HCEC 1CT (cell line): ENCODE measurements at places on chromosomes 2 and 18.

GRCh38 chr2:71683070-71683469 lies 229.7 kb downstream of the DYSF start:
- DNase-seq: no peak

- DNase-seq: no peak
Observed at GRCh38 chr2:143877876-143878530, 641.9 kb downstream of the ZEB2 start.

DNA sequence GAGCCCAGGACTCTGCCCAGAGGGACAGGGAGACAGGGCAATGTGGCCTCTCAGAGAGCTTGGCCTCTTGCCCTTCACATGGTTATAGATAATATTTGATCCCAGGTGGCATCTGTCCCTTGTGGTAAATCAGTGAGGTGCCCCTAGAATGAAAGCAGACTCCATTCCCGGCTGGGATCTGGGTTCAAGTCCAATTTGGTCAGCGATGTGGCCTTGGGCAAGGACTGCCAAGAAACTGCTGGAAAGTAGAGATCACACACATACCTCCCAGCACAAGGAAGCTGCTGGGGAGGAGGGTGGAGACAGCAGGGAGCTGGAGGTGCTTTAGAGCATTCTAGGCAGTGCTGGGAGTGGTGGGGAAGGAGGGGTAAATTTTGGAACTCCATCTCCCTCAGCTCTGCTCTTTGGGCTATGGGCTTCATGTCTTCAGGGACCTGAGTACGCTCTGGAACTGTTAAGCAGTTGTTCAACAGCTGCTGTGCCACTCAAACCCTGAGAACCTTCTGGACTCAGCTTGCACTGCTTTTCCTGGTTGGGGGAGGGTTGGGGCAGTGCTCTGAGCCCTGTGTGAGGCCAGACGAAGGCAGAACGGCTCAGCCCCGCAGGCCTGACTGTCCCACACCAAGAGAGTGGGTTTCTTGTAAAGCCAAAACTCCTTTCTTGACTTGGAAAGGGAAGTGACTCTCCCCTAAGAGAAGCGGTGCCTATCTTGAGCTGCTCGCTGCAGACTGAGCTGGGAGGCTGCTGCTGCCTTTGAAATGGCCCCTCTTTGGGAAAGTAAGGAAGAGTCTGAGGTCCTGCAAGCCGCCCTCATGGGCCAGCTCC lies 23.0 kb downstream of the INPP5D start:
- DNase-seq: no peak

GRCh38 chr2:46032161-46032813 lies 264.9 kb upstream of the EPAS1 start:
- no peak for DNase-seq

- no peak for DNase-seq
Observed at GRCh38 chr18:75341897-75342296, 85.6 kb downstream of the SMIM21 start.

DNA sequence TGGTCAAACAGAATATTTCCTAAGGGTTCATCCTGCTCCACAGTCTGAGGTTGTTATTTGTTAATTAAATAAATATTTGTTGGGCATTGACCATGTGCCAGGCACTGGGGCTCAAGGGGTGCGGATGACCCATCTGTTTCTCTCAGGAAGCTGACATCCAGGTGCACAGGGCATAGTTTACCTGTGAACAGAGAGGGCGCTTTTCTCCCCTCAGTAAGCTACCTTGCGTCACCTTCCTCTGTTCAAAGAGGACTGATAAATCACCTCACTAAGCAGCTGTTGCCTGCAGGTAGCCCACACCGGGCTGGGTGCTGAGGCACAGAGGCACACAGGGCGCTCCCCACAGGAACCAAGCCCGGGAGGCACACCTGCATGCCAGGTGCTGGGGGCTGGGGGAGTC lies 41.6 kb downstream of the SH3RF3 start:
- DNase-seq: no peak

DNA sequence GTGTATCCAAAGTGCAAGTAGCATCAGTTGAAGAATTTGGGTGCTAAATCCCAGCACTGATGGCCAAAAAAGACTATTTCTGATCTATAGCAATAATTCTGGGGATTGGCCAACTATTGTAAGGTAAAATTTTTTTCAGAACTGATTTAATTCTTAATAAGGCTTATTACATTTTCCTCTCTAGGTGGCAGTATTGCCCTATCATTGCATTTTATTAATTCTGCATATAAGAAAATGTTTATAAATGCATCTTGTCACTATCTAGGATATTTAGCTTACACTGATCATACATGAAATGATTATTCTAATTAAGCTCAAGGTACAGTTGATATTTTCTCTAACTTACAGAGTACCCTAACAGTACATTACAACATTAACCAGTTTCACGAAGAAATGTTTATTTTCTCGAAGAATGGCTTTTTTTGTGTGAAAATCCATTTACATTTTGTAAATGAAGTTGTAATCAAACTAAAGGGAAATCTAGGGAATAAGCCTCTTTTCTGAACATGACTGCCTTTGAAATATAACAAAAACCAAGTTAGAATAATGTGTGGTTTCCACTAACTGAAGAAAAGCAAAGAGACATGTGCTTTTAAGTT lies 11.0 kb downstream of the TTN start:
- peak; percentile 38 for DNase-seq

- DNase-seq: no peak
Observed at GRCh38 chr18:72899338-72899737, 31.6 kb upstream of the NETO1 start.

DNA sequence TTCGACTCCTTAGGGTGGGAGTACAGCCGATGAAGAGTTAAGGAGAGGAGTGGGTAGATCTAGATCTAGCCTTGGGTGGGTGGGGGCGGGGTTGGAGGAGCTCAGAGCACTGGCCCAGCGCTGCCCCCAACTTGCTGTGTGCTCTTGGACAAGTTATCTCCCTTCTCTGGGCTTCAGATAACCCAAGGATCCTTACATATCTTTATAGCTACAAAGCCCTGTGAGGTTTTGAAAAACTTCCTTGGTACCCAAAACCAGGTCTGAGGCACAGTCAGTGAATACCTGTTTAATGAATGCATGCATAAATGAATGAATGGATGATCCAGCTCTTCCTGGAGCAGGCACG lies 1.3 kb upstream of the ODC1 start:
- DNase-seq: no peak

DNA sequence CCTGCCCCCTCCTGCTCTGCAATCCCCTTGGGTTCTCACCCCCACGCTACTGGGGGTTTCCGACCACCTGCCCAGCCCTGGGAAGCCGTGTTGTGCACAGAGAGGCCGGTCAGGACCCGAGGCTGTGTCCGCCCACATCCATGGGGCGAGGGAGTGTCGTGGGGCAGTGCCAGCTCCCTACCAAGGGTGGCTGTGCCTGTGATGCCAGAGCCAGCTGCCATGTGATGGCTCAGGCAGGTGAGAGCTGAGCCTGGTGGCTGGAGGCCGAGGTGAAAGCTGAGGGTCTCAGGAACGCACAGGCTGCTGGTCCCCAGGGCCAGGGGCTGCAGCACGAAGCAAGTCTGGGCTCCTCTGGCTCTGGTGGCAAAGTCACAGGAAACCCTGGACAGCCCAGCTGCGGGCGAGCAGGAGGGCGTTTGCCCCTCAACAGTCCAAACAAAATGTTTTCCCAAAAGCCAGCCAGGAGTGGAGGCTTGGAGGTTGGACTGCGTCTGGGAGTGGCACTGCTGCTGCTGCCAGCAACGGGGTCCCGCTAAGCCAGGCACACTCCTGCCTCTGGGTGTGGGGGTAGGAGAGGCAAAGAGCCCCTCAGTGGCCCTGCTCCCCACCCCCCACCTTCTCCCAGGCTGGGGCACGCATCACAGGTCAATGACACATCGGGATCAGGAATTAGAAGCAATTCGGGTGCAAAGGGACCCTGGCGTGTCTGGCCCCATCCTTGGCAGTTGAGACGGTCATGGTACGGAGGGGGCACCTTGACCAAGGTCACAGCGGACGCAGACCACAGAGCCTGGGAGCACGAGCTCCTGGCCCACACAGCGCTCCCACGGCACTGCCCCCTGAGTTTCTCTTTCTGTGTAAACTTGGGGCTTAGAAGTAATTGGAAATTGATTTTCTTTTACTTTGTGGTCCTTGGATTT lies 72.4 kb upstream of the GPC1 start:
- DNase-seq: no peak

DNA sequence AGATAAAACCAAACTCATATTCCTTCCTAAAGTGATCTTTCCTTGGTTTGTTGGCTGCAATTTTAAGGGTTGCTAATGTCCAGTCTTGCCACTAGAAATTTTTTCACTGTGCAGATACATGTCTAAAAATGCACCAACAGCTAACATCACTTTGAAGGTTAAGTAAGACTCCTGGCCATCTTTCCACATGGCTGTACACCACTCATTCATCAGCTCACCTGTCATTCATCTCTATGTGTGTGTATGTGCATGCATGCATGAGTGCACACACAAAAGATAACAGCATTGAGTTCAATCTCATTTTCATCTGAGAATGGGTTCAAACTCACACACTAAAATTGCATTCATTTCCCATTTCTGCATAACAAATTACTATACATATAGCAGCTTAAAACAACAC lies 203.8 kb downstream of the PDE11A start:
- DNase-seq: no peak

- peak; percentile 85 for DNase-seq
Observed at GRCh38 chr2:23487735-23488492, 102.9 kb downstream of the KLHL29 start.

DNA sequence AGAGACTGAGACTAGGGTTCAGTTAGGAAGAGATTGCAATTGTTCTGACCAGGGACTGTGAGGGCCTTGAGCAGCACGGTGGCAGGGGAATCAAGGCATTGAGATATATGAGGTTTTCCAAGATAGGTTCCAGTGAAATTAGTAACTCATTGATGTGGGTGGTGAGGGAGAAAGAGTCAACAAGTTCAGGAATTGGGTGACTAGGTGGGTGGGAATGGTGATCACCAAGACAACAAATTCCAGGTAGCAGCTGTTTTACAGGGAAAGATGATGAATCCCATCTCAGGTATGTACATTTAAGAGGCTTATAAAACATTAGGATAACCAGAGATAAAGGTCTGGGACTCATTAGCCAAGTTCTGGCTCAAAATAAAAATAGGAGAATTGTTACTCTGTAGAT lies 251.5 kb upstream of the MGAT5 start:
- DNase-seq: no peak

DNA sequence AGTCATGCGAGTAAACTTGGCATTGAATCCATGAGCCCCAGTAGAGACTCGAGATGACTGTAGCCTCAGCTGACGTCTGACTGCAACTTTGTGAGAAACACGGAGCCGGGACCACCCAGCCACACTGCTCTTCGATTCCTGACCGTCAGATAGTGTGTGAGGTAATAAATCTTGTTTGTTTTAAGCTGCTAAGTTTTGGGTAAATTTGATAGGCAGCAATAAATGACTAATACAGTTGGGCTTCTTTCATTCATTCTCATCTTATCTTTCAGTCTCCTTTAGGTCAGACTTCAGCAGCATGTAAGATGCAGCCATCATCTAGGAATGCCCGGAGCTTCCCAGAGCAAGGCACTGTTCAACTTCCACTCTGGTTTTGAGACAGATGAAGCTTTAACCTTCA lies 8.0 kb upstream of the KLHL29 start:
- no peak for DNase-seq

DNA sequence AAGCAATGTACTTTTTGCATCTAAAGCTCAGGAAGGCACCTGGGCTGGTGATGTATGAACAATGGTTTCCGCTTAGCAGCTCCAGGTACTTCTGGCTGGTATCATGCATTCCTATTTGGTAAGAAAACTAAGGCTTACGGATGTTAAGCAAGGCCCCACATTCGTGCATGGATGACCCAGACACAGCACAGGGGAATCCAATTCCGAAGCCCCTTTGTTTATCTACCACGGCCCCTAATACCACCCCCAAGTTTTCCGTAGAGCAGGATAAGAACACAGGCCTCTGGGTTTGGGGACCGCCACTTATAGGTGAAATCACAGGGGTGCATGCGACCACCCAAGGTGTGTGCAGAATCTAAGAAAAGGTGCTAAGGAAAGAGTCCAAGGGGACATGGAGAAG lies 192.1 kb upstream of the ID2 start:
- DNase-seq: no peak

DNA sequence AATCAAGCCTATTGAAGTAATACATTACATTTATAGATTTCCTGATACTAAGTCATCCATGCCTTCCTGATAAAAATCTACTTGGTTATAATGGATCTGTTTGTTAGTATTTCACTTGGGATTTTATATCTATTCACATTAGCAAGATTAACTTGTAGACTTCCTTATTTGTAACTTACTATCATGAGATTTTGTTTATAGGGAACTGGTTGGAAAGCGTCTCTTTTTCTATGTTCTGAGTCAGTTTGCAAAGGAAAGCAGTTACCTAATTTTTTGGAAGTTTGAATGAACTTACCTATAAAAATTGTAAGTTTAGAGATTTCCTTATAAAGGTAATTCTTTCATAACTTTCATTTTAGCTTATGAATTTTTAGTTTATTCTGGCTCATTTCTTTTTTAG lies 141.4 kb downstream of the SMAD7 start:
- DNase-seq: no peak

DNA sequence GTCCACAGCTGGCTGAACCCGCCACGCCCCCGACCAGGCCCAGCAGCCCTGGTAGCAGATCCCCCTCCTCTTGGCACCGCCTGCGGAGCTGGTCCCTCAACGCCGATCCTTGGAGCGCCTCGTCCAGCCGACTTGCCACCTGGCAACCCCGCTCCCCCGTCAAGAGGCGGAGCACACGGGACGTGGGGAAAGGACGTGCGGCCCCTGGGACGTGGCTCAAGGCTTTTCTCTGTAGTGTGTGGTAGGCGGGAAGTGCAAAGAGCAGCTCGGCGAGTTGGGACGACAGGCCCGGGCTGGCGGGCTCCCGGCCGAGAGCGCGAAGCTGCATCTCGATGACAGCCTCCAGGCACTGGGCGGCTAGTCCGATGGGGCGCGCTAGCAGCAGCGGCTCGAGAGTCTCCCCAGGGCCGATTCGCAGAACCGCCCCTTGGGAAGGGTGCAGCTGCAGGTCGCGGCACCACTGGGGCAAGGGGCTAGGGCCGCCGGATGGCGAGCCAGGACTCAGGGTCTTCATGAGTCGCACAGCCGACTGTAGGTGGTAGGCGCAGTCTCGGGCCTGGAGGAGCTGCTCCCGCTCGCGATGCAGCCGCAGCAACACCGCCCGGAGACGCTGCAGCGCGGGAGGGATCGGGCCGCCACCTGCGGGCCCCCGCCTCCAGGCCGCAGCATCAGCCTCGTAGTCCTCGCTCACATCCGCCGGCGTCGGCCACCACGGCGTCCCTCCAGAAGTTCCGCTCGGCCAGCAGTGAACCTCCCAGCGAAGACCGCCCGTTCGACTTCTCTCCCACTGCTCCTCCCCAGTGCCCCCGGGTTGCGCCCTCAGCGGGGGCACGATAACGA lies 617 bp downstream of the CCDC142 start:
- DNase-seq: peak; percentile 43

- DNase-seq: no peak
Observed at GRCh38 chr2:176056406-176056805, 27.4 kb downstream of the EVX2 start.
